Uterine smooth muscle cell (primary cell): ENCODE measurements at places on chromosomes 1 and 21. TPM values are rescaled to one million over a fixed set of nuclear protein-coding genes. Genes with fewer than 3 reads are reported as not detected.

The PSMD4 gene
- total RNA-seq, result 243 and 344 TPM in 2 replicates

The OLFML2B gene
- total RNA-seq, result 4.9 and 7.0 TPM in 2 replicates

The HRNR gene
- total RNA-seq, result not detected in 2 replicates

The TP73 gene
- under 0.01 and 0.12 TPM in 2 replicates for total RNA-seq

The PTBP2 gene
- total RNA-seq, result 28.2 and 45.5 TPM in 2 replicates

The PLPPR5 gene
- total RNA-seq, result 0.12 and 0.89 TPM in 2 replicates

The CEP85 gene
- total RNA-seq, result 8.5 and 15.6 TPM in 2 replicates

The CNKSR1 gene
- total RNA-seq, result 0.22 TPM in 1 of 2 replicates, not detected in the other

The ASTN1 gene
- 0.22 and 0.75 TPM in 2 replicates for total RNA-seq

The NBPF4 gene
- not detected in 2 replicates for total RNA-seq
